ENCODE measurements at places on chromosomes 13 and 19.
A peak's percentile ranks its signal among the peaks of the same experiment; 100 is the strongest.

DNA sequence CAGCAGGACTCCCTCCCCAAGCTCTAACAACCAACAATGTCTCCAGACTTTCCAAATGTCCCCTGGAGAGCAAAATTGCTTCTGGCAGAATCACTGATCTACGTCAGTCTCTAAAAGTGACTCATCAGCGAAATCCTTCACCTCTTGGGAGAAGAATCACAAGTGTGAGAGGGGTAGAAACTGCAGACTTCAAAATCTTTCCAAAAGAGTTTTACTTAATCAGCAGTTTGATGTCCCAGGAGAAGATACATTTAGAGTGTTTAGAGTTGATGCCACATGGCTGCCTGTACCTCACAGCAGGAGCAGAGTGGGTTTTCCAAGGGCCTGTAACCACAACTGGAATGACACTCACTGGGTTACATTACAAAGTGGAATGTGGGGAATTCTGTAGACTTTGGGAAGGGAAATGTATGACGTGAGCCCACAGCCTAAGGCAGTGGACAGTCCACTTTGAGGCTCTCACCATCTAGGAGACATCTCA, 6.2 kb upstream of the CEACAM5 start:
- no peak for DNase-seq

- DNase-seq, result peak; percentile 50
These were observed 59.7 kb downstream of the SPATA13 start for GRCh38 chr13:24220086-24220703.

DNA sequence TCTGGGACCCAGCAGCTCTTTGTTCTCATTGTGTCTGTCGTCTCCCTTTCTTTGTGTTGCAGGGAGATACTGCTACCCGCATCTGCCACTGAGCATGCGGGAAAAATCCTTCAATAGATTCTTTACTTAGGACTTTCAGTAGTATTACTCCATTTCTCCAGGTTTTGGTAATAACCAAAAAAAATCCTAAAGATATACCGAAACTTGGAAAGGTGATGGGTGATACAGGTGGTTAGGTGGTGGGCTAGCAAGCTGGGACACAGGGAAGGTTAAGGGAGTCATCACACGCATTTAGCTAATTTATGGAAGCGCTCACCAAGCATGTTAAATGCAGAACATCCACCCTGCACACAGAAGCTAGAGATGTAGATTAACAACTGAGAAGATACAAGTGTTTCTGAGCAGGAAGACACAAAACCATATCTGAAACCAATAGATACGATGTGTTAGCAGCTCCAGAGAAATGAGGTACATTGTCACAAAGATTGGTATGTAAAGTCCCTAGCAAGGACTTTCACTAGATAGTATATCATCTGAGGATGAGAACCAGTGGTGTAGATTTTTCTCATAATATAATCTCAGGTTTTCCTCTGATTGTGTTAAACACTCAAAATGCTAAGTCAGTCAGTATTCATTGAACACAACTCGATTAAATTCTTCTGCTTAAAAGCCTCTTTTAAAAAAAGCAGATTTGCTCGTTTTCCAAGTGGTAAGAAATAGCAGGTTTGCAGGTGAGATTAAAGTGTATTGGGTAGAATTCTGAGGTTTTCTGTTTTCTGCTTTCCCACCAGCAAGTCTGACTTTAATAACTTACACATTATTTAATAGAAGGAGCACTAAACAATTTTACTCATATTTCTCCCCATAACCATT, 1.2 kb upstream of the SLAIN1 start:
- DNase-seq, result no peak

- peak; percentile 10 for DNase-seq
These were observed 250.3 kb upstream of the ATXN8OS start for GRCh38 chr13:69857183-69857821.

DNA sequence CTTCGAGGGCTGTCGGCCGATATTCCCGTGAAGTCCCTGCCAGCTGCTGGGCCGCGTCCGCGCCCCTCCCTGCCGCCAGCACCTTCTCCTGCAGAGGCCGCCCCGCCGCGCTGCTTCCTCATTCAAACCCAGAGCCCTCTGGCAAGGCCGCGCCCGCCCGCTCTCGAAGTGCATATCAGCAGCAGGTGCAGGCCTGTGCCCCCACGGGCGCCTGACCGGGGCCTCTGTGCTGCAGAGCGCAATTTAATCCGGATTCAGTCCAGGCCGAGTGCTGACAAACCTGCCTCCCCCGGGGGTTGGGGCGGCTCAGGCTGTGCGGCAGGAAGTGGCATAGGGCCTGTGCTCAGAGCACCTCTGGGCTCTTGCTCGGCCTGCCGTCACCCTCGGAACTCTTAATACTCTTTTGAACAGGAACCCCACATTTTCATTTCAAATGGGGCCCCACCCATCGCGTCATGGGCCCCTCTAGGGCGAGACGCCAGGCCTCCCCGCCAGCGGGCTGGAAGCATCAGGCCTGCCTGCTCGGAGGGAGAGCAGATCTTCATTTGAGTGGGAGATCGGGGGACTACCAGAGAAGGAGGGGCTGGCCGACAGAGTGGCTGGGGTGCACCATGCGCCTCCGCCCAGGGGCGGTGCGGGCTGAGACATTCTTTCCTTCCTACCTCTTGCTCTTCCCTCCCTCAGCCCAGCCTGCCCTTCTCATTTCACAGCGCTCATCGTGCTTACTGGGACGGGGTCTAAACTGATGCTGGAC, 125.7 kb downstream of the TNFRSF19 start:
- DNase-seq, result no peak

- DNase-seq, result no peak
These were observed 300.7 kb downstream of the DCT start for GRCh38 chr13:94178625-94179244.

GRCh38 chr13:109626386-109627171, 159.8 kb downstream of the IRS2 start:
- DNase-seq, result no peak

GRCh38 chr19:17281391-17282304, at the start of gene ANKLE1:
Gene ANKLE1 (plus strand): TSS chr19:17281901. CDS start chr19:17281921, 20 bp downstream.
- no peak for DNase-seq

Data from Panc1 (cell line).